Fibroblast of the aortic adventitia (primary cell): ENCODE measurements at places on chromosomes 16 and 17. TPM values are rescaled to one million over a fixed set of nuclear protein-coding genes. Genes with fewer than 3 reads are reported as not detected.

ABCA10 gene
- total RNA-seq: 2.8 and 7.5 TPM in 2 replicates

PRAC1 gene
- not detected in 2 replicates for total RNA-seq

HS3ST4 gene
- not detected in 2 replicates for total RNA-seq

TAC4 gene
- total RNA-seq: not detected in 2 replicates

CD300A gene
- not detected in 2 replicates for total RNA-seq

PRSS8 gene
- not detected in 2 replicates for total RNA-seq

GRCh38 chr17:39794249-39794970, 56.7 kb downstream of the GRB7 start:
- no peak for DNase-seq

GRCh38 chr17:59160157-59161025, 4.8 kb downstream of the PRR11 start:
- DNase-seq: peak; percentile 12

- no peak for DNase-seq
These were observed 227.4 kb downstream of the MRTFB start for GRCh38 chr16:14298374-14299122.

GRCh38 chr16:35687071-35687470, 2227.7 kb downstream of the TP53TG3F start:
- no peak for DNase-seq

DNA sequence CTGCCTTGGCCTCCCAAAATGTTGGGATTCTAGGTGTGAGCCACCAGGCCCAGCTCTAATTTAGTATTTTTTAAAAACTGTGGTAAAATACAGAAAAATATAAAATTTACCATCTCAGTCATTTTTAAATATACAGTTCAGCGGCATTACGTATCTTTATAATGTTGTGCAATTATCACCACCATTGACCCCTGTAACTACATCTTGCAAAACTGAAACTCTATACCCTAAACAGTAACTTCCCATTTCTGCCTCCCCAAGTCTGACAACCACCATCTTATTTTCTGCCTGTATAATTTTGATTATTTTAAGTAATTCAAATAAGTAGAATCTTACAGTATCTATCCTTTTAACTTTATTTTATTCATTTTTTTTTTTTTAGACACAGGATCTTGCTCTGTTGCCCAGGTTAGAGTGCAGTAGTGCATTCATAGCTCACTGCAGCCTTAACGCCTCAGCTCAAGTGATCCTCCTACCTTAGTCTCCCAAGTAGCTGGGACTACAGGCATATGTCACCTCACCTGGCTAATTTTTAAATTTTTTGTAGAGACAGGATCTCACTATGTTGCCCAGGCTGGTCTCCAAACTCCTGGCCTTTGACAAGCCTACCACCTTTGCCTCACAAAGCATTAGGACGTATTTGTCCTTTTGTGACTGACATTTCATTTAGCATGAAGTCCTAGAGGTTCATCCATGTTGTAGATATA, 10.9 kb upstream of the GGA2 start:
- no peak for DNase-seq

- no peak for DNase-seq
These were observed 167.9 kb upstream of the MAF start for GRCh38 chr16:79768276-79768970.

- no peak for DNase-seq
These were observed 247.7 kb downstream of the UTP18 start for GRCh38 chr17:51508048-51508447.

GRCh38 chr16:85601730-85602401, 11.3 kb upstream of the GSE1 start:
- DNase-seq: no peak

DNA sequence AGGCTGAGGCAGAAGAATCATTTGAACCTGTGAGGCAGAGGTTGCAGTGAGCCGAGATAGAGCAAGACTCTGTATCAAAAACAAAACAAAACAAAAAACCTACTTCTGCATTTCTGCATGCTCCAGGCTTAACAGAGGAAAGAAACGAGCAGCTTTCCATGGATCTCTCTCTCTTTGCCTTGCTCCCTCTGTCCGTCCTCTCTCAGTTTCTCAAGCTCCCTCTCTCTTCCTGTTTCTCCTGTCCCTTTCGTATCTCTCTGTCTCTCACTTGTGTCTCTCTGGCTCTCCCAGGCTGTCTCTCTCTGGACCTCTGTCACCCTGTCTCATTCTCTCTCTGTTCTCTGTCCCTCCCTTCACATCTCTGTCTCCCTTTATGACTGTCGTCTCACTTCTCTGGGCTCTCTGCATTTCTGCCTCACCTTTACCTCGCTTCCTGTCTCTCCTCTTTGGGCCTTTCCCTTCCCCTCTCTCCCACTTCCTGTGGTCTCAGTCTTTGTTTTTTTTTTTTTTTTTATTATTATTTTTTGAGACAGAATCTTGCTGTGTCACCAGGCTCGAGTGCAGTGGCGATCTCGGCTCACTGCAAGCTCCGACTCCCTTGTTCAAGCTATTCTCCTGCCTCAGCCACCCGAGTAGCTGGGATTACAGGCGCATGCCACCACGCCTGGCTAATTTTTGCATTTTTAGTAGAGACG, 4.1 kb upstream of the PITPNA start:
- no peak for DNase-seq

- no peak for DNase-seq
These were observed 15.8 kb downstream of the PLCD3 start for GRCh38 chr17:45116434-45117016.

GRCh38 chr16:16146380-16147315, 76.6 kb downstream of the ABCC6 start:
- no peak for DNase-seq

DNA sequence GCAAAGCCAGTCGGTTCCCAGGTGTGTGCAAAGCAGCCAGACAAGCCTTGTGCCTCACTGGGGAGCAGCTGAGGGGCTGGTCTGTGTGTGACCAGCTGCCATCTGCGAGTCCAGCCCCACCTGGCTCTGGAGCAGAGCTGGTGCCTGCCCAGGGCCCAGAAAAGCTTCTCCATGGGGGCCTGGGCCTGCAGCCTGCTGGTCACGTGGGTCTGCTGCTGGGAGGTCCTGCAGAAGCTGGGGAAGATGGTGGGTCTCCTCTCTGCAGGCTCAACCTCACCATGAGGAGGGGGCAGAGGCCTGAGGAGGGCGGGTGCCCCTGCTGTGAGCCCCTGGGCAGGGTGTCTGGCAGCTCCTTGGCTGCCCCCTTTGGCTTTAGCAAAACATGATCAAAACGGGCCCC, 71.9 kb downstream of the ENGASE start:
- no peak for DNase-seq

GRCh38 chr17:53499277-53499676, 323.4 kb upstream of the KIF2B start:
- DNase-seq: no peak

GRCh38 chr17:57499648-57500049, 243.3 kb downstream of the MSI2 start:
- no peak for DNase-seq
